MG63 (cell line): ENCODE measurements at places on chromosomes 1 and 21. TPM values are rescaled to one million over a fixed set of nuclear protein-coding genes. Genes with fewer than 3 reads are reported as not detected.

VSIG8 gene
- total RNA-seq, result not detected in 2 replicates

KCNA3 gene
- total RNA-seq, result not detected in 2 replicates

FCGR3A gene
- total RNA-seq, result not detected in 2 replicates

- DNase-seq, result no peak
Observed at GRCh38 chr1:5686925-5687706, 305.1 kb downstream of the NPHP4 start.

- DNase-seq, result no peak
Observed at GRCh38 chr1:59223198-59223597, 73.7 kb upstream of the FGGY start.

DNA sequence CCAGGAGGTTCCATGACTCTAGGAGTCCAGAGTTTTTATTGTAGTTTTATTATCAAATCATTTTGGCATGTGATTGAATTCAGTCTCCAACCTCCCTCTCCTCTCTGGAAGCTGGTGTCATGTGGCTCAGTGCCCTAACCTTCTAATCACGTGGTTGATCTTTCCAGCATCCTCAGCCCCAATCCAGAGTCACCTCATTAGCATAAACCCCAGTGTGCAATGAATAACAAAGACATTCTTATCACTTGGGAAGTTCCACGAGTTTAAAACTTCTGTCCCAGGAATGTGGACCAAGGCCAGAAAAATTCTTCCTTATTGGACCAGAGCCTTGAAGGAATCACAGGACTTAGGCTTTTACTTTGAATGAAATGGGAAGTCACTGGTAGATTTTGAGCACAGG, 52.2 kb downstream of the KIRREL1 start:
- DNase-seq, result peak; percentile 45
